Vein endothelial cell (primary cell): ENCODE measurements at places on chromosomes 16 and 17. TPM values are rescaled to one million over a fixed set of nuclear protein-coding genes. Genes with fewer than 3 reads are reported as not detected.

LRRC46 gene
- total RNA-seq: 0.29 TPM in 1 of 2 replicates, not detected in the other

FBXW10 gene
- total RNA-seq: under 0.01 TPM in 1 of 2 replicates, not detected in the other

CFAP52 gene
- total RNA-seq: 0.48 TPM in 1 of 2 replicates, not detected in the other

CTRL gene
- 0.57 and 0.65 TPM in 2 replicates for total RNA-seq

KLHL10 gene
- total RNA-seq: not detected in 2 replicates

KRTAP1-1 gene
- total RNA-seq: not detected in 2 replicates

SPNS3 gene
- total RNA-seq: 0.57 and 0.98 TPM in 2 replicates

ASPA gene
- total RNA-seq: not detected in 2 replicates

TPSAB1 gene
- not detected in 2 replicates for total RNA-seq

AFMID gene
- 30.7 and 50.3 TPM in 2 replicates for total RNA-seq

TP53TG3C gene
- not detected in 2 replicates for total RNA-seq

KRTAP9-2 gene
- not detected in 2 replicates for total RNA-seq

PRPSAP2 gene
- total RNA-seq: 27.1 and 33.1 TPM in 2 replicates

BAIAP2 gene
- 22.1 and 23.2 TPM in 2 replicates for total RNA-seq
